ENCODE measurements at places on chromosomes 7 and 10.

DNA sequence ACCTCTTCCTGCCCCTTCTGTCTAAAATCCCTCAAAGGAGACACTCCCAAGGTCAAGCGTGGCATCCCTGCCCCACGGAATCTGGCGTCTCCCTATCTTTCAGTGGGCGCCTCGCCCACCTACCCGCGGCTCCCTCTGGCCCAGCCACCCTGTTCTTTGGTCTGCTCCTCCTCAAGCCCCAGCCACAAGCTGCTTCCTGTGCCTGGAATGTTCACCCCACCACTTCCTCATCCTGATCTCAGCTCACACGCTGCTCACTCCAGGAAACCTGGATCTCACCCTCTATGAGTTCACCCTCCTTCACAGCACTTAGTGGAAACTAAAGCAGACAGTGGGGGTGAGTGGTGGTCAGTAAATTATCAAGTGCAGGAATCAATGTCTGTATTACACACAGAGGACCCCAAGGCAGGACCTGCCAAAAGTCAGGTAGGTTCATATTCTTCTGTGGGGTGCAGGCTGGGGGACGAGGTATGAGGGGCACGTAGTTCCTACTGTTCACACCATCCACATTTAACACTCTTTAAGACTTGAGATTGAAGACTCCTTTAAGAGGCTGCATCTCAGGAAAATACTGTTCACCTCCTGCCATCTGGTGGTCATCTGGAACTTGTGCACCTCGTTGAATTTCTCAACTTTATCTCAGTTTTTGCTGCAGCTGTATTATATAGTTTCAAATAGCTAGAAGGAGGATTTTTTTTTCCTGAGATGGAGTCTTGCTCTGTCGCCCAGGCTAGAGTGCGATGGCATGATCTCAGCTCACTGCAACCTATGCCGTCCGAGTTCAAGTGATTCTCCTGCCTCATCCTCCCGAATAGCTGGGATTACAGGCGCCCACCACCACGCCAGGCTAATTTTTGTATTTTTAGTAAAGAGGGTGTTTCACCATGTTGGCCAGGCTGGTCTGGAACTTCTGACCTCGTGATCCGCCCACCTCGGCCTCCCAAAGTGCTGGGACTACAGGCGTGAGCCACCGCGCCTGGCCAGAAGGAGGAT is 166.6 kb downstream of the ARHGAP21 start:
- DNase-seq = no peak

DNA sequence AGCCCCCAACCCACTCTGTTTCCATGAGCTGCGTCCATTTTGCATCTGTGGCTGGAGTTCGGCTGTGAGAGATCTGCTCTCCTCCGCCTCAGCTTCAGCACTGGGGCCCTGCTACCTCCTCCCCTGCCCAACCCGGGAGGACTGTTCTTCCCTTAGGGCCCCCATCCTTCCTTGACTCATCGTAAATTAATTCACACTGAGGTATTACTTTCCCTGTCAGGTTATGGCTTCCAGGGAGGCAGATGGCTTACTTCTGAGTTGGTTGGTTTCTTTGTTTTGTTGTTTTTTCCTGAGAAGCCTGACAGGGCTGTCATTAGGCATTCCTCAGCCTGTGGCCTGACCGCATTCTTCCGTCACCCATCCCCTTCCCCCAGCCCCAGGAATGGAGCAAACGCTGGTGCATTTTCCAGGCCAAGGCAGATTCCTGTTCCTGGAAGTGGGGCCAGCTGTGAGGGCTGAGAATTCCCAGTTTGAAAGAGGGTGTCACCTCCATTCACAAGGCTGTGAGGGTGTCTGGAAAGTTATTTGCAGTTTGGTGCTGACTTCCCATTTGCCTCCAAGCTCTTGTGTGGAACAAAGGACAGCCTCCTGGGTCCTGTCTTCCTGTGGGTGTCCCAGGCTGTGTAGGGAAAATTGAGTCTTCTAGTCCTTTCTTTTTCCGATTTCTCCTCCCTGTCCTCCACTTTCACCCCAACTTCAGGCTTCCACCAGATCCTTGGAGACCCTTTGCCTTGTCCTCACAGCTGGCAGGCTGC is 11.7 kb downstream of the CPA5 start:
- DNase-seq = no peak

DNA sequence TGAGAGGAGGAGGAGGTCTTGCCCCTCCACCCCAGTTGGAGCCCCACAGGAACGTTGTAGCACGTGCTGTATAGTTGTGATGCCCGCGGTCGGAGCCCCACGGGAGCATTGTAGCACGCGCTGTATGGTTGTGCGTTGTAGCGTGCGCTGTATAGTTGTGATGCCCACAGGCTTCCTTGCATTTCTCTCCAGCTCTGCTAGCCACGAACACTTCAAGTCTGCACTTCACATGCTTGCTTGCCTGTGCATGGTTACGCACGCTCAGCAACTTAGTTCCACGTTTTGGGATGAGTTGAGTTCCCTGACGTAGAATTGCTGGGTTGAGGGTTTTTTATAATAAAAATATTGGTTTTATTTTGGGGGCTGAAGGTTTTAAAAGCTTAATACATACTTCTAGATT is 41.6 kb downstream of the DNAJB6 start:
- DNase-seq = no peak

DNA sequence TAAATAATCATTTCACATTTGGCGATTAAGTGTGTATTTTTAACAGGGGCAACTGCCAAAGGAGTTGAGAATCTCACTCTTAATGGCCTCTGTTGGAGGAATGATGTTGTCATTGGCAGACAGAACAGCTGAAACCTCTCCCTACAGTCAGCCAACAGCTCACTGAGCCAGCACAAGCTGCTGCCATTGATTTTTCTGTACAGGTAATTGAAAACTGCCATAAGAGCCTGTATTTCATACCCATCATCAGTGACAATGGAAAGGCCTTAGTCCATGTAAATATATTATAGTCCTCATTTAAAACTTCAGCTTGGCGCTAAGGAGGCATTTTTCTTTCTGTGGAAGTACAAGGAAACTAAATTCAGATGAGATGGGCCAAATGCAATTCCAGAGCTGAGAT is 28.1 kb upstream of the PTN start:
- no peak for DNase-seq

DNA sequence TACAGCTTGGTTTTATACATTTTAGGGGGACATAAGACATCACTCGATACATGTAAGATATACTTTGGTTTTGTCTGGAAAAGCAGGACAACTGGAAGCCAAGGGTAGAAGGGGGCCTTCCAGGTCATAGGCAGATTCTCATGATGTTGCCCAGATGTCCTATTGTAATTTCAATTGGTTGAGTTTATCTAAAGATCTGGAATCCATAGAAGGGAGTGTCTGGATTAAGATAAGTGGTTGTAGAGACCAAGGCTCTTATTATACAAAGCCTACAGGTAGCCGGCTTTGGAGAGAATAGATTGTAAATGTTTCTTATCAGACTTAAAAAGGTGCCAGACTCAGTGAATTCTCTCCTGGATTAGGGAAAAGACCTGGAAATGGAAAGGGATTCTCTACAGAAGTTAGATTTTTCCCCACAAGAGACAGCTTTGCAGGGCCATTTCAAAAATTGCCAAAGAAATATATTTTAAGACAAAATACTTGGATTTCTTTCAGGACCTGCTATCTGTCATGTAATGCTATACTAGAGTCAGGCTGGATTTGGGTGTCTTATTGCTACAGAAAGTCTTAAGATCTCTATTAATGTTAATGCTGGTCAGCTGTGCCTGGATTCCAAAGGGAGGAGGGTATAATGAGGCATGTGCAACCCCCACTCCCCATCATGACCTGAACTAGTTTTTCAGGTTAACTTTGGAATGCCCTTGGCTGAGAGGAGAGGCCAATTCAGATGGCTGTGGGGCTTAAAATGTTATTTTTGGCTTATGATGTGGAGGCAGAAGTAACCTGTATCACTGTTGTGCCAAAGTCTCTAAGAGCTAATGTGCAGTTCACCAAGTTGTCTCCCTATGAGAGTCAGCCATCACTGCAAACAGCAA is 511.1 kb upstream of the C7orf33 start:
- DNase-seq = no peak

- DNase-seq = no peak
Measured at GRCh38 chr10:117896517-117896916, 150.2 kb downstream of the RAB11FIP2 start.

GRCh38 chr7:117014099-117014656 is 60.9 kb downstream of the ST7 start:
- DNase-seq = no peak

DNA sequence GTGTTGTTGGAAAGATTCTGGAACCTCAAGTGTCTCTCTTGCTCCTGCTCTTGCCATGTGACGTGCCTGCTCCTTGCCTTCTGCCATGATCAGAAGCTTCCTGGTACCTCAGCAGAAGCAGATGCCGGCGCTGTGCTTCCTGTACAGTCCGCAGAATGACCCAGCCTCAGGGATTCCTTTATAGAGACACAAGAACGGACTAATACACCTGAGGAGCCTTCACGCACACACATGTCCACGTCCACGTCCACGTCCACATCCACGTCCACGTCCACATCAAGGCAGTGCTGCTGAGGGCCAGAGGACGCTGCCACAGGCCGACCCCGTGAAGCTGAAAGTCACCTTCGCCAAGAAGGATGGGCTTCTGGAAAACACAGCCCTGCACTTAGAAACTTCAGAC is 190.1 kb downstream of the MAD1L1 start:
- no peak for DNase-seq

DNA sequence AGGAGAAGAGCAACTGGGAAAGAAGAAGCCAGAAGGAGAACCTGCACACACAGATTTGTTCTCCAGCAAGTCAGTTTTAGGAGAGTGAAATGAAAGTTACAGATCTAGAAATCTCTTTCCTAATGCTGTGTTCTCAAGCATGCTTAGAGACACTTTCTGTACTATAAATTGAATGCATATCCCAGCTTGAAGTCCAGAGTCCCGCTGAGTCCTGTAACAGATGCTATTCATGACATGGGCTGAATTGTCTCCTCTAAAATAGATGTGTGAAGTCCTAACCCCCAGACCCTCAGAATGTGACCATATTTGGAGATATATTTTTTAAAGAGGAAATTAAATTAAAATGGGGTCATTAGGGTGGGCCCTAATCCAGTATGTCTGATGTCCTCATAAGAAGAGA is 46.9 kb upstream of the GJD4 start:
- no peak for DNase-seq

- DNase-seq = no peak
Measured at GRCh38 chr10:112531421-112531820, 84.4 kb downstream of the VTI1A start.

DNA sequence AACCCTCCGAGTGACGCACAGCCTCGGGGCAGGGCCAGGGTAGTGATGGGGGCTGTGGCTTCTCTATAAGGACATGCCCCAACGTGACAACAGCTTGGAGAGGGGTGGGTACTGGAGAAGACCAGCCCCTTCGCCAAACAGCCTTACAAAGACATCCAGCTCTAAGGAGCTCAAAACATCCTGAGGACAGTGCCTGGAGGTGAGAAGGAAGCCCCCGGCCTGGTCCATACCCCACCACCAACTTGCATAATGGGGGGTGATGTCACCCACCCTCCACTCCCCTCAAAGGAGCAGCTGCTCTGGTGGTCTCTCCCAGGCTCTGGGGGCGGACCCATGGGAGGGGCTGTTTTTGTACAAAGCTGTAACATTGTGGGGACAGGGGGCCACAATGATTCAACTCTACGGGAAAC is 15.1 kb downstream of the PRSS2 start:
- DNase-seq = no peak

GRCh38 chr10:79140085-79140793 is 71.5 kb downstream of the ZMIZ1 start:
- no peak for DNase-seq

DNA sequence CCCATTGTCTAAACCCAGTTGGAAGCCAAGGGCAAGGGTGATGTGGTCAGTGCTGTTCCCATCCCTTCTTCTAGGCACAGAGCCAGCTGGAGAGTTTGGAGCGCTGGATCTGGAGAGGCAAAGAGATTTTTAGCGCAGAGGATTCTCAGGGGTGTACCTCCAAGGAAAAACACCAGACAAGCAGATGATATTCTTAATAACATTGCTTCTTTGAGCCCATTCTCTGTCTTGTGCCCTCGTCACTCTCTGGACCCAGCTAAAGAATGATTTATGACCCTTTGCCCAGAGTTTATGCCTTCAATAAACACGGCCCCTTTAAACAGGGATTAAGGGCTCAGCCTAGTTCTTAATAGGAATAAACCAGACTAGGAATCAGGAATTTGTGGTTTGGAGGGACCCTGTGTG is 4.7 kb upstream of the HIP1 start:
- DNase-seq = no peak

DNA sequence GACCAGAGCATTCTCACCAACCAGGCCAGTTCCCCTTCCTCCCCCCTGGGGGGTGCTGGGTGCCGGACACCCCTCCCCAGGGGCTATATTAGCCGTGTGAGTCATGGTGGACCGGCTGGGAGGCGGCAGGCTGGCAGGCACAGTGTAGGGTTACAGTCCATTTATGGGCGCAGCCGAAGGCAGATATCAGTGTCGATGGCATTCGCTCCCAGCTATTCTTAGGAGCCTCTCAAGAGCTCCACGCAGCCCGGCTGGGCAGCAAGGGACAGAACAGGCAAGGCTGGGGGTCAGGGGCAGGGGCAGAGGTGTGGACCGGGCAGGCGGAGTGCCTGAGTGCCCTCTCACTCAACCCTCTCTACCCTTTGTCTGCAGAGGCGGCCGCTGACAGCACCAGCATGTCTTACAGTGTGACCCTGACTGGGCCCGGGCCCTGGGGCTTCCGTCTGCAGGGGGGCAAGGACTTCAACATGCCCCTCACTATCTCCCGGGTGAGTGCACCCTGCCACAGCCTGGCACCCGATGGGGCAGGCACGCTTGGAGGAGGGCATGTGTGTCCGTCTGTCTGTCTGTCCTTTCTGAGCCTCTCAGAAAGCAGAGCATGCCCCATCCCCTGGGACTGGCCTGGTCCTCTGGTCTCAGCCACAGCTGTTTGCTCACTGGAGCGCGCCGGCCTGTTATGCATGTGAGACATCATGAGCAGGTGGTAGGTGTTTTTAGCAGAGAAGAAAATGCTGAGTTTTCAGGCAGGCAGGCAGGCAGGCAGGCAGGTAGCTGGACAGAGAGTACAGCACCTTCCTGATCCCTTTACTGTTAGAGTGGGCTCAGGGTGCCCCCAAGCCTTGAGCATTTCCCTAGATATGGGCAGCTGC is at the start of gene LDB3:
Gene LDB3 (plus strand): TSS at position 215 of the 869 bp plus-strand sequence. CDS start 181 bp downstream, at position 396.
- no peak for DNase-seq

DNA sequence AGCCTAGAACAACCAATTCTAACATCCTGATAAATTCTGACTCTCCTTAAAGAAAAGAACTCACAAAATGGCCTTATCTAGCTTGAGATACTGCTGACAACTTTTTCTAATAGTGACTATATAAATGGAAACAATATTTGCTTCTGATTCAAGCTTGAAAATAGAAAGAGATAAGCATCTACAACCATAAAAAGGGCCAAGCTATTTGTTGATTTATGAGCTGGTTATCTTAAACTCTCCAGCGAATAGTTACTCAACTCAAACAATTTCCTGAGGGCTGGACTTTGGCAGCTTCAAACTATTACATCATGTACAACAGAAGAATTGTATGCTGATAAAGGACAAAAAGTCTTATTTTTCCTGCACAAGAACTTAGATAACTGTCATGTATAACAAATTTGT is 4.6 kb downstream of the USP54 start:
- no peak for DNase-seq

- DNase-seq = no peak
Measured at GRCh38 chr10:86957471-86958115, at the start of gene MMRN2. TSS of gene MMRN2 (minus strand) at chr10:86957615. CDS start at chr10:86957541, 74 bp downstream.
